ENCODE measurements at places on chromosomes 7 and 10.

- no peak for DNase-seq
Observed at GRCh38 chr7:47180516-47180826, 401.4 kb downstream of the TNS3 start.

DNA sequence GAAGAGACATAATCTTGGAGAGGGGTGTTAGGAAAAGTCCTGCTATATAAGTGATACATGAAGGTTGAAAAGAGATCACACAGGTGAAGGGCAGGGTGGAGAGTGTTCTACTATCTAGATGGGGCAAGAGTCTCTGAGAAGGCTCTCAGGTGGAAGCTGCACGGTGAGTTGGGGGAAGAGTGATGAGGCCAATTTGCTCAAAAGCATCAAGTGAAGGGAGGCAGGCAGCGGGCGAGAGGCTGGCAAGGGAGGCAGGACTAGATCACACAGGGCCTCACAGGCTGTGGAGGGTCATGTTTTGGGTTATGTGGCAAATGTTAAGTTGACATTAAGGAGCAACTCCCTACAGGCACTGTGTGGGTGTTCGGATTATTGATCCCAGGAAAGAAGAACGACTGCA lies 2.6 kb upstream of the COL17A1 start:
- DNase-seq: no peak

DNA sequence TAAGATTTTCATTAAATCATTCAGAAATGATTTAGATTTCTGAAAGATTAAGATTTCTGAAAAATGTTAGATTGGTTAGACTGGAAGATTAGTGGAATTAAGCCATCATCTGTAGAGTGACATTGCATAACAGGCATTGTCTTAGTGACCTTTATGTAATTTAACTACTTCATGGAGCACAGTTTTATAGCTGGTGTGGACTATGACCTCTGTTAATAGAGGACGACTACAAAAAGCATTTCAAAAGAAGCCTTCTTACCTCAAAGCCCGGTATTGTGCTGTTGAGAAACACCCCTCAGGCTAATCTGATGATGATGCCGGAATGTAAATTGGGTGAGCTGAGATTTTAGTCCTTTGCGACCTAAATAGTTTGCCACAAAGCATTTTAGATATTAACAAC lies 55.6 kb downstream of the GALNT11 start:
- no peak for DNase-seq

GRCh38 chr7:157844611-157845010 lies 507.8 kb downstream of the DNAJB6 start:
- DNase-seq: no peak

- DNase-seq: no peak
Observed at GRCh38 chr10:50437248-50437647, 185.9 kb upstream of the ASAH2 start.

- DNase-seq: no peak
Observed at GRCh38 chr7:157829491-157829890, 492.7 kb downstream of the DNAJB6 start.

- DNase-seq: no peak
Observed at GRCh38 chr7:28954471-28954870, 3.7 kb downstream of the TRIL start.

DNA sequence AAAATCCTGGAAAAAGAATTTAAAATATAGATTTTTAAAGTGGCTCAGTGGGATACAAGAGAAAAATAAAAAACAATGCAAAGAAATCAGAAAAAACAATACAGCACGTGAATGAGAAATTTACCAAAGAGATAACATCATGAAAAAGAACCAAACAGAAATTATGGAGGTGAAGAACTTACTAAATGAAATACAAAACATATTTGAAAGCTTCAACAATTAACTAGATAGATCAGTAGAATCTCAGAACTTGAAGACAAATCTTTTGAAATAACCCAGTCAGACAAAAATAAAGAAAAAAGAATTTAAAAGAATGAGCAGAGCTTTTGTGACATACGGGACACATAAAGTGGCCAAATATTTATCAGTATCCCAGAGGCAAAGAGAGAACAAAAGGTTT lies 71.2 kb upstream of the DIP2C start:
- no peak for DNase-seq

- DNase-seq: peak; percentile 74
Observed at GRCh38 chr10:105952153-105952552, 1212.4 kb downstream of the SORCS1 start.

DNA sequence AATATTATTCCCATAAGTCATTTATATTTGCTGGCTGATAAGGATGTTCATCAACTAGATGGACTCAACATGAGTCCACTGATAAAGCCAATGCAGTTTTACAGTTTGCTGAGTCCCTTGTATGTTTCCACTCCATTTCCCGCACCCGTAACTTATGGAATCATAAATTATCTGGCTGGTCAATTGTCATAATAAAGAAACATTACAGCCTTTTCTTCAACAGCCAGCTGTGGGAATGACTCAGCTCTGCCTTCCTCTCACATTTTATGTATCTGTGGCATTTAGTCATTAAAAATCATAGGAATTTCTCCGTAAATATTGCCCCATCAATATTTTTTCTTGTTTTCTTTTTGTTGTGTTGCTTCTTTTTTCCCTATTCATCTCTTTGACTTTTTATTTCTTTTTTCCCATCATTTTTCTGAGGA lies 22.3 kb upstream of the TMEM26 start:
- no peak for DNase-seq

- no peak for DNase-seq
Observed at GRCh38 chr10:63383141-63383540, 82.6 kb downstream of the JMJD1C start.

DNA sequence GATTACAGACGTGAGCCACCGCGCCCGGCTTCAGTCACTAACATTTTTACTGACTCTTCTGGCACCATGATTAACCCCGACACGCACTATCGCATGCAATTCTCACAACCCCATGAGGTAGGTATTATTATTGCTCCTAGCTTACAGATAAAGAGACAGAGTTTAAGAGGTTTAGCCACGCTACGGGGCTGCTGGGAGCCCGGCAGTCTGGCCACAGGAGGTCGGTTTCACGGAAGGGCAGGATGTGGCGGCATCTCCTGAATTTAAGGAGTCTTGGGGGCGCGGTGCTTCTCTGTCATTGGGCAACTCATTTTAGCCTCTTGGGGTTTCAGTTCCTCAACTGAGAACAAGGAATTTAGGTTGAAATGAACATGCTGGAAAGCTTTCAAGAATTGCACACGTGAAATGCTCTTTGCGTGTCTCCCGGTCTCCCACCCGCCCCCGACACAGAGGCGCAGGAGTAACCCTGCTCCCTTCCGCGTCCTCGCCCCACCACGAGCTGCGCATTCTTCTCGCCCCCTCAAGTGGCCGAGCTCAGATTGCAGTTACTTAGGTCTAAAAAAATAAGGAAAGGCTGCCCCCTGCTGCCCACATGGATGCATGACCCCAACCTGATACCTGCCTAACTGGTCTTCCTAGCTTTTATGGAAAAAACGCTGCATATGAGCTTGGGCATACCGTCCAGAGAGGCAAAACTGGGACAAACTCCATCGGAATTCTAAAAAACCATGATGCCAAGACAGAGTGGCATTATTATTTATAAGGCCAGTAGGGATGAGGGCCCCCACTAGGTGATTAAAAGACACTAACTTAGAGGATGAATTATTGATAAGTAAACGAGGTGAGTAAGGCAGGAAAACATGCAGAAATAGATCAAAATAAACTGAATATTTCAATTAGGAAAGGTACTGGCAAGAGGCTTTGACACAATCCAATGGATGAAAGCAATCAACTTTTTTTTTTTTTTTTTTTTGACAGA lies 12.4 kb downstream of the PRSS2 start:
- peak; percentile 97 for DNase-seq

GRCh38 chr7:158519633-158520174 lies 67.9 kb downstream of the PTPRN2 start:
- DNase-seq: no peak
